ENCODE measurements at places on chromosomes 6 and 20.
A peak's percentile ranks its signal among the peaks of the same experiment; 100 is the strongest.

DNA sequence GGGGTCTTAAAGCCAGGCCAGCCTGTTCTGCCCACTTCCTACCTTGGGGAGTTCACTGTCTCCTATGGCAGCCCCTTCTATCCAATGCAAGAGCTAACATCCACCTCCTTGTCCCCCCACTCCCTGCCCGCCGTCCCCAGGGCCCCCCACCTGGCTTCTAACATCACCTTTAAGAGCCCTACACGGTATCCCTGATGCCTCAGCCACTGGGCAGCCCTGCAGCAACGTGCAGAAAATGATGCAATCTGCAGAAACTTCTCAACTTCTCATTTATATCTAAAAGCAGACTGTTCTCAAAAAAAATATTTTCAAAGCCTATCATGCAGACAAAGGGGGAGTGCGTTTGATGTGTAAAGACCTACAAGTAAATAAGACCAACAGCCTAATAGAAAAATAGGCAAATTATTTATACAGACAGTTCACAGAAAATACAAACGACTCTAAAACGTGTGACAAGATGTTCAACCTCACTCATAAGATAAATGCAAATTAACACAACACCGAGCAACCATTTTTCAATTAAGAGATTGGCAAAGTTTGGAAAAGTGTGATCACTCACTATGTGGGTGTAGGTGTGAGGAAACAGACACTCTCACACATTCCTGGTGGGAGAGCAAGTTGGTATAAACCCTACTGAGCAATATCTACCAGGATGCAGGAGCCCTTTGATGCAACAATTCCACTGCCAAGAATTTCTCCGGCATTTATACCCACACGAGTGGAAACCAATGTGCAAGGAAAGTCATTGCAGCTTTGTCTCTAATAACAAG is 15.1 kb upstream of the HCK start:
- peak; percentile 17 for DNase-seq

DNA sequence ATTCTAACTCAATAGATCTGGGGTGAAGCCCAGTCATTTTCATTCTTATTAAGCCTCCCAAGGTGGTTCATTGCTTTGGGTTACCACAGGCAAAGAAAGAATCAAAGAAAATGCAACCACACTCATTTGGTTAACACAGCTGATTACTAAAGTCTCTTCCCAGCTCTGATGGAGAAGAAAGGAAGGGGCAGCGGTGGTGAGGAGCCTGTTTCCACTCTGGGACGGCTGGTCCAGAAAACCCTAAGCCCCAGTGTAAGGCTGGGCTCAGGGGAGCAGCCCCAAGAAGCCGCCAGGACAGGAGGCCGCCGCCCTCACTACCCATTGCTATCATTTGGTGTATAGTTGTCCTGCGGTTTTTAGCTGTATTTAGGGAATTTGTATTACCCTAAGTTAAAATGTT is 226.9 kb downstream of the CD83 start:
- DNase-seq: no peak

GRCh38 chr6:29230666-29231065 is 60.0 kb downstream of the OR2J2 start:
- no peak for DNase-seq

DNA sequence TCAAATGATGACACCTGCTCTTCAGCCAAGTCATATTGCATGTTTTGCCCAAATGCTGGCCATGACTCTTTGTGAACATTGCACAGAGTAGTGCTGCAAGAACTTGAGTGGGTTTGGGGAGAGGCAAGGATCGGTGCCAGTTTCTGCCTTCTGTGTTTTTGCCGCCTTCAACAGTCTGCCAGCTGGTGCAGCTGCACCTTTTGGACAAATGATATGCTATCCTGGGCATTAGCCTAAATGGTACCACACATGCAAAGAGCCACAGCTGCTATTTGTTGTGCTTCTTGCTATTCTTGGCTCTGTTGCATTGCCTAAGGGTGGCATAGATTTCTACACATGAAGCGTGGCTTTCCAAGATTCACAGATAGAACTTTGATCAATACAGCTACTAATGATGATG is 189.0 kb upstream of the CCN2 start:
- no peak for DNase-seq

DNA sequence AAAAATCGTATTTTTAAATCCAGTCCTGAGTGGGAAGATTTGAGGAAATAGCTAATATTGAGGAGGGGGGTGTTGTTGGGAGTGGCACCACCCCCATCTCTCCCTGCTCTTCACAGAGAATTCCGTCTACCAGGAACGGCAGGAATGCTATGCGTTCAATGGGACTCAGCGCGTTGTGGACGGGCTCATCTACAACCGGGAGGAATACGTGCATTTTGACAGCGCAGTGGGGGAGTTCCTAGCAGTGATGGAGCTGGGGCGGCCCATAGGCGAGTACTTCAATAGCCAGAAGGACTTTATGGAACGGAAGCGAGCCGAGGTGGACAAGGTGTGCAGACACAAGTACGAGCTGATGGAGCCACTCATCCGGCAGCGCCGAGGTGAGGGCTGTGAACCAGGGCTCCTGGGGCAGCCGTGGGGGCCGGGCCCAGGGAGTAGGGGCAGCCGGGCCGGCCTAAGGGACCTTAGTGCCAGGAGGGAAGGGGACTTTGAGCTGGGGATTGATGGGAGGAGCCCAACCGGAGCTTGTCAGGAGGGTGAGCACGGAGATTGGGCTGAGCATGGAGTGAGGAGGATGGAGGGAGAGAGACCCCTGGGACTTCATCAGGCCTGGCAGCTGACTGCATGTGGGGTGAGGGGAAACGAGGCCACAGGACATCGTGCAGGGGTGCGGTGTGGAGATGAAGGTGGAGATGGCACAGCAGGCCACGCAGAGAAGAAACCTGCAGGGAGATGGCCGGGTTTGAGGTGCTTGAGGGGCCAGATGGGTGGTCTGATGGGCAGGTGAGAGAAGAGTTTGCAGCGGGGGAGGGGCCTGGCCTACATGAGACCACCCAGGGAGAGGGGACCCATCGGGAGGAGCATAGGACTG is 41.3 kb downstream of the HLA-DPB1 start:
- DNase-seq: no peak

- no peak for DNase-seq
These were observed 5.6 kb downstream of the TCEA2 start for GRCh38 chr20:64068386-64069208.

- DNase-seq: no peak
These were observed 245.7 kb upstream of the NOX3 start for GRCh38 chr6:155701342-155701741.
